Osteocyte (in vitro differentiated cells): ENCODE measurements at places on chromosomes 12 and 14. TPM values are rescaled to one million over a fixed set of nuclear protein-coding genes. Genes with fewer than 3 reads are reported as not detected.

The GPX2 gene
- not detected in 2 replicates for total RNA-seq

DNA sequence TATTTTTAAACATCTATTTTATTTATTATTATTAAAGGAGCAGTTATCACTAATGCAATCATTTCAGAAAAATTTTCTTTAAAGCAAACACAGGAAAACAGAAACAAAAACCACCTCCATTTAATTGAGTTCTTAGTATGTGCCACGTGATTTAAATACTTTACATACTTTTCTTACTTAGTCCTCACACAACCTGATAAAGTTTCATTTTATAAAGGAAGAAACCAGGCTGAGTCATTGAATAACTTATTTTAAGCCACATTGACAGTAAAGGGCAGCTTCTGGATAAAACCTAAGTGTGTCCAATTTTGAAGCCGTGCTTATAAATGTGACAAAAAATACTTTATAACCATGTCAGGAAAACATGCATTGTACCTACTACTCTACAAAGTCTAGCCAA, 57.1 kb upstream of the PCED1B start:
- no peak for DNase-seq

GRCh38 chr12:5396541-5396940, 35.4 kb upstream of the NTF3 start:
- no peak for DNase-seq

- DNase-seq, result no peak
These were observed 12.7 kb downstream of the SAMD4A start for GRCh38 chr14:54579621-54580020.
